GOT3 (cell line): ENCODE measurements at places on chromosomes 5 and 9.

DNA sequence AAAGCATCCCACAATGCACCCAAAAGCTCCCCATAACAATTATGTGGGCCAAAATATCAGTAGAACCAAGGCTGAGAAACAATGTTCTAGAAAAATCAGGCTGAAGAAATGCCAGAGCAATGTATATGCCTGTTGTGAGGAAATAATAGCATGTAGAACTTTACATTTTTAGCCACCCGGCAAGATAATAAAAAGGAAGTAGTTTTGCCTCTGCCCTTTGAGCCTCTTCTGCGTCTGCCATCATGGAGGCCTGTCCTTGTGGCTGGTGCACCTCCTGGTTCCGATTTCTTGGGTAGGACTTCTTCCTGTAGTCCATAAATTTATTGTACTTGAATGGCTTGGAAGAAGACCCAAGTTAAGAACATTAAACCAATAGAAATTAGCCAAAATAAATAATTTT lies 38.9 kb upstream of the TNFAIP8 start:
- DNase-seq: no peak

DNA sequence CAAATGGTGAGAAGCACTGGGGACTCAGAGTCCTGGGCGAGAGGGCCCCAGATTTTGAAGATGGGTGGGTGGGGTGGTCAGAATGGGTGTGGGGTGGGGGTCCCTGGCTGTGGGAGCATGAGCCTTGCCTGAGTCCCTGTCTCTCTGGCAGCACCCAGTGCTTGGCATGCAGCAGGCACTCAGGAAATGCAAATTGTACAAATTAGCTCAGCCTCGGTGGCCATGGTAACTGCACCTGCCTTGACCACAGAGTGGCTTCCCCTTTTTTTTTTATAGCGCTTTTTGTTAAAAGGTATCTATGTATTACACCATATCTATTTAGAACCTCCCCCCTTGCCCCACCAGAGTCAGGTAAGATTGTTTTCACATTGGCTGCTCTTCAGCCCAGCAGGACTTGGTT lies 19.2 kb upstream of the PITX1 start:
- DNase-seq: no peak

GRCh38 chr5:88792144-88792840 lies 90.7 kb downstream of the MEF2C start:
- DNase-seq: no peak

DNA sequence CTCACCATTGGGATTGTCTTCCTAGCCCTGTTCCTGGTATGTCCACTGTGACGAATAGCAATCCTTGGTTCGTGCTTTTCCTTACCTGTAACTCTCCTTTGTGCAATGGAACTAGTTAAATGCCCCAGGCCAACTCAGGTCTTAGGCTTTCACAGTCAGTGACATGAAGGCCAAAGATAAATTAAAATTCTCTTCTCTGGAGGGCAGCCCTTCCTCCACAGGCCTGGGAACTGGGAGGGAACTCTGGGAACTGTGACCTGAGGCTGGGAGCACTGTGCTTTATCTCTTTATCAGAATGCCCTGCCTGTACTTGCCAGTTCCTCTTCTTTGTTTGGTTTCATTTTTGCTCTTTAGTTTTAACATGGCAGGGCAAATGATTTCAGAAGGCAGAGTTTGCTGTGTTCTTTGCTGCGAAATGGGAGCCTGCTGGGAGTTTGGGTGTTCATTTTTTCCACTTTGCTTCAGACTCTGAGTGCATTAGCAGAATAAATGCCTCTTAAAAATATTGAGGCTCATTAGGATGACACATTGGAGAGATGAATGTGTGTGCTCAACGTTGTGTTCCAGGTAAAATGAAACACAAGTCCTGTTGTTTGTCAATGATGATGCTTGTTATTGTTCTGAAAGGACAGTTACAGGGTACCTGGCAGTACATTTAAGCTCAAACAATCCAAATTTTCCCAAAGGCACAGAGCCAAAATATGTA lies 118.1 kb downstream of the NUDT12 start:
- no peak for DNase-seq

GRCh38 chr5:33829430-33829829 lies 62.4 kb downstream of the ADAMTS12 start:
- DNase-seq: no peak
